ENCODE measurements at places on chromosomes 12 and 14.
A peak's percentile ranks its signal among the peaks of the same experiment; 100 is the strongest.

DNA sequence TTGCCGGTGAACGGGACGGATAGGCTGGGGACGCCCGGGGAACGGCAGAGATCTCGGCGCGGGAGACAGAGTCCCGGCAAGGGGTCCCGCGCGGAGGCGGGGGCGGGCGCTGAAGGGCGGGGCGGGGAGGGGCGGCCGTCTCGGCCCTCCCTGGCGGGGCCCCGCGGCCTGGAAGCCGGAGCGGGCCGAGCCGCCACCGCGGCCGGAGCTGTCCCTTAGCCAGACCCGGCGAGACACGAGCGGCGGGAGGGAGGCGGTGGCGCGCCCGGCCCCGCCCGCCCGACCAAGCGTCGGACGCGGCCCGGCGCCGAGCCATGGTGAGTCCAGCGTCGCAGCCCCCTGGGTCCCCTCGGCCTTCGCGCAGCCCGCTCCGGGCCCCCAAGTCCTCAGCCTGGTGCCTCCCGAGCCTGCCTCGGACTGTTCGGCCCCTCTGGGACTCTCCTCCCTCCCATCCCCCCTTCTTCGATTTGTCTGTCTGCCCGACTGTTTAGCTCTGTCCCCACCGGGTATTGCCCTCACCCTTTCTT lies at the start of gene ARHGEF40:
ARHGEF40 (plus strand) TSS at position 222 of the 527 bp plus-strand sequence; CDS start at position 315, 93 bp downstream.
- no peak for DNase-seq

- no peak for DNase-seq
These were observed 56.4 kb upstream of the RNU6-8 start for GRCh38 chr14:32259368-32260013.

DNA sequence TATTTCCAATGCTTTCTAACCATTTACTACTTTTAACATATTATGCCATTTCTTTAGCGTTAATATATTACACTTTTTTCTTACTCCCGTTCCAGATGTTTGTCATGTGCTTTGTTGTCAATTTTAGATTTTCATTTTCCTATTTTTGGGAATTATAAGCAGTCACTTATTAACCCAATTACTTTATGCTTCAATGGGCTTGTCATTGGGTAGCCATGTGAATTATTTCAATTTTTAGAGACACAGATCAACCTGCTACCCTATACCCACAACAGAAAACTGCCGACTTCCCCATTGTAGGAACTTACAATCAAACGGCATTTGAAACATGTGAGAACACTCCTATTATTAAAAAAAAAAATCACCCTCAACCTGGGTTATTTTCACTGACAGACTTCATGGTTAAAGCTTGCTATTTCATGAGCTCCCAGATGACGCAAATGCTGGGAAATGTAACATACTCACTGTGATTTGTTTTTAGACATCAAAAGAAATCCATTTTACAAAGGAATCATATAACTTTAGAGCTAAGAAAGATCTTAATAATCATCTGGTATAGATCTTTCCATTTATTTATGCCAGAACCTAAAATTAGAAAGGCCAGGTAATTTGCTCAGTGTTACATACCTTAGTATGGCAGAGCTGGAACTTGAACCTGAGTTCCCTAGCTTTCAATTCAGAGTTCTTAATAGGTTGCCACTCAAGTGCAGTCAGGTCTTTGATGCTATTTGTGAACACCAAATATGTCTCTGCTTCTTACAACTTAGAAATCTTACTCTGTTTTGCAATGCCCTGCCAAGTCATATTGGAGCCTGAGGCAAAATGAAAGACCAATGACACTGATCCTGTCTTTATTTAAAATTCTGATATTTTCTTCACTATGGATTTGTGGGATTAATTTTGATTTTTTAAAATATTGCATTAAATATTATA lies 340.4 kb downstream of the RAD51B start:
- no peak for DNase-seq

DNA sequence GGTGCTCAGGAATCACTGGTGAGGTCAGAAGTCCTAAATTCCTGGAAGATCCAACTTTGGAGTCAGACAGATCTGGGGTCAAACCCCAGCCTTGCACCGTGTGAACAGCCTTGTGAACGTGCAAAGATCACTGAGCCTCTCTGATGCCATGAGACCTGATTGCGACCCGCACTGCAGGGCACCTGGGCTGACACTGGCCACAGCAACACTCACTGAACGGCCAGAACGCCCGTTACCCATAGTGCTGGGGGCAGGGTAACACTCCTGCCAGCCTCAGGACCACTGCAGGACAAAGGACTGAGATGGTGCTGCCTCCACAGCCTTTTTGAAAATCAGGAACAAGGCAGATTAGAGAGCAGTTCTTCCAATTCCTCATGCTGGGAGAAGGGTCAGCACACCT lies 28.3 kb downstream of the CHGA start:
- no peak for DNase-seq

- DNase-seq: no peak
These were observed 12.1 kb downstream of the DDX54 start for GRCh38 chr12:113173081-113173698.

GRCh38 chr12:126858560-126858959 lies 1408.4 kb upstream of the TMEM132C start:
- no peak for DNase-seq

- no peak for DNase-seq
These were observed 42.6 kb downstream of the TRAFD1 start for GRCh38 chr12:112167718-112168525.

DNA sequence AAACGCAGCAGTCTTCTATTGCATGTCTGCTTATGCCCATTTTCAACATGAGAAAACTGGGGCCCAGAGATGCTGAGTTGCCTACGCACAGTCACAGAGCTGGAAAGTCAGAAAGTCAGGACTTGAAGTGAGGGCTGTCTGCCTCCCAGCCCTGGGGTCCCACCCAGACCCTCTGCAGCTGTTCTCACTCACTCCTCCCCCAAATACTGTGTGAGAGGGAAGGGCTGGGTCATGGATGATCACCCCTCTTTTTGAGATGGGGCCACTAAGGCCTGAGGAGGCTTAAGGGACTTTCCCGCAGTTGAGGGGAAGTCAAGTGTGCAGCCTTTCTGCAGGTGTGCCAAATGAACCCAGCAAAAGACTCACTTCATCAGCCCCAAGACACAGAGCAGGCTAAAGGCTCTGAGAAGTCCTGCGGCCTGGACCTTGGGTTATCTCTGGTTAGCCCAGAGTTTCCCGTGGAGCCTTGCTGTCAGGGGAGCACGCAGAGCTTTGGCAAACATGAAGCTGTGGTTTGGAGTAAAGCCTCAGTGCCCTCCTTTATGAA lies 18.7 kb downstream of the DTX1 start:
- no peak for DNase-seq

- no peak for DNase-seq
These were observed 66.3 kb downstream of the GPR135 start for GRCh38 chr14:59398841-59399240.

DNA sequence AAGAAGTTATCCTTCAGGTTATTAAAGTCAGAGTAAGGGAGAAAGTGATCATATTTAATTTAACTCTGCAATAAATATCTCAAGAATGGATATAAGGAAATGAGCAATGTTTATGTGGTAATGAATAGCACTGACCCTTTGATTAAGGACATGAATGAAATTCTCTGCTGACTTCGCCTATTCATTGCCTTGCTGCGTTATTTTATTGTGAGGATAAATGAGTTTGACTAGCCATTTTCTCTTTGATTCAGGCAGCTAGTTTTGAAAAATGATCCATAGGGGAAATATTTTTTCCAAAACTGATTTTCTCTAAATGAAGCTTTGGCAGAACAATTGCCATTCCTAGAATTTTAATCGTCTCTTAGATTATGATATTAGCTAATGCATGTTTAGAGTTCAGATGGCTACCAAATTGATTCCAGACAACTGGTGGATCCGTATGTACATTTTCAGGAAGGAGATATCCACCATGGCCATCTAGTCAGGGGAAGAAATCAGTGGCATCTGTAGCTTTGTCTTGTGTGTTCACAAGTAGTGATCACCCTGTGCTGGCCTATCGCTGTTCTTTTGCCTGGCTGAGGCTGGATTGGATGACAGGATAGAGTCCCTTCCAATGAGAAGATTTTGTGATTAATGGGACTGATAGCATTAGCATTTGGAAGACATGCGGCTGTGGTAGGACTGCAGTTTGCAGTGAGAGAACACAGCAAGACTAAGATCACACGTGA lies 302.3 kb upstream of the RGS6 start:
- no peak for DNase-seq

GRCh38 chr12:85688837-85689236 lies 147.4 kb downstream of the RASSF9 start:
- no peak for DNase-seq

DNA sequence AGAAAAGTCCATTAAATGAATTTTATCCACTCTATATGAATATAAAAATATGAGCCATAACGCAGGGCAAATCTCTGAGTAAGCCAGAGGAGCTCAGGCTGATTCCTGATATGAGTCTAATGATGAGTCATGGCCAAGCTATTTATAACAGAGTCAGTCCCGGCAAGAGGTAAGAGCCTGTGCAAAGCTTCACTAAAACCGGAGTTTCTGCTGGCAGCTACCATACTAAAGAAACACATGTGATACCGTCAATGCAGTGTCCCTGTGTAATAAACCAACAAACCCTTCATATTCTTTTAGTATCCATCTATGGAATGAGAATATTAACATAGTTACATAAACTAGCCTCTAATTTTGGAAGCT lies 319.4 kb downstream of the KCNC2 start:
- DNase-seq: peak; percentile 48

- no peak for DNase-seq
These were observed 65.6 kb downstream of the FBXL14 start for GRCh38 chr12:1528791-1529190.

DNA sequence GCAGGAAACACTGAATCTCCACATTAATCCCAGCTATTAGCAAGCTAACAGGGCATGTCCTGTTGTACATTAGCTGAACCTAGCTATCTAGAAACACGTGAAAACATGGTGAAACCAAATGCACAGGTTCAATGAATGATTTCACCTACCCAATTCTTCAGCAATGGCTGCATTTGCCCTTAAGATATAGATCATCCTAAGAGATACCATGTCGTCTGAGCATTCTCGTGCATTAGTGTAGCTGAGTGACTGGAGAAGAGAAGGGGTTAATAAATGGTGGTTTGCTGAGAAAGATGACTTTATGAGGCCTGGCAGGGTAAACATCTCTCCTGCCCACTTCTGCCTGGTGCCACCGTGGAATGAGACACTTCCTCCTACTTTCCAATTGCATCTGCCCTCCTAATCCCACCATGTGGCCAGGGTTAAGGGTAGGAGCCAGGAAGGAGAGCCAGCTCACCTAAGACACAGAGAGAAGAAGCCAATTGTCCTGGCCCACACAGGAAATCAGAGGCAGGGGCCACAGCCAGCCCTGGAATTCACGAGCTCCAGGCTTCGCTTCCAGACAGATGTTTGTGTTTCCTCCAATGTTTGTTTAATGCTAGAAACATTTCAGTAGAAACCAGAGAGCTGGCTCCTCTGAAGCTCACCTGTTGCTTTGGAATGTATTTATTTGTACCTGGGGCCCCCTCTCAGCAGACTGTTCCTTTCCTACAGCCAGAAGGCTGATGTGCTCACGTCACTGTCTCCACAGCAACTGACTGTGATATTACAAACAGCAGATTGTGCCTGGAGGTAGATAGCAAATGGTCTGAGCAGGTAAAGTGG lies 126.0 kb upstream of the PARP11 start:
- peak; percentile 70 for DNase-seq

GRCh38 chr14:89566644-89567415 lies 149.8 kb upstream of the FOXN3 start:
- no peak for DNase-seq

- no peak for DNase-seq
These were observed 373.5 kb downstream of the RPS29 start for GRCh38 chr14:49212721-49213120.

GRCh38 chr14:50928002-50928635 lies 16.2 kb downstream of the PYGL start:
- no peak for DNase-seq

DNA sequence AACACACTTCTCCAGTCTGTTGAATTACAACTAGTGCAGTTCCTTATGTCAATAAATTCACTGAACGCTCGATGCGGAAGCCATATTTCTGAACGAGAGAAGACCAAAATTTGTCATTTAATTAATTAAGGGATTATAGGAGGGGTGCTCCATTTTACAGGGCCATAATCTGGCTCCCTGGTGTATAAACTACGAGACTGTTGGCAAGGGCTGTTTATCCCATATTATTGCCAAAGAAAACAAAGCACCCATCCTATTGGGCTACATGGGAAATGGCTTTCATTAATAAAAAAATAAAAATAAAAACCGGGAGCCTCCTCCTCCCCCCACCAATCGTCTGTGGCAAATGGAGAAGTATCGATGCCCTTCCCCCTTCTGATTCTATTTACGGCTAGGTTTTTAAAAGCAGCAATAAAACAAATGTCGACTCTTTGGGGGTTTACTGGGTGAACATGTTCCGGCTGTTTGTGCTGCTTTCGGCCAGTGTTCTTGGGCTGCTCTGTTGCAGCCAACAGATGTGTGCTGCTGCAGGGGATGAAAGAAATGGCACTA lies 24.8 kb downstream of the ATF7 start:
- DNase-seq: no peak

- DNase-seq: no peak
These were observed 14.4 kb downstream of the CLSTN3 start for GRCh38 chr12:7144414-7145120.
